ENCODE measurements at places on chromosomes 4 and X. TPM values are rescaled to one million over a fixed set of nuclear protein-coding genes. Genes with fewer than 3 reads are reported as not detected.

The SPINK2 gene
- not detected for total RNA-seq

The EPHA5 gene
- 0.17 TPM for total RNA-seq

The SLC6A8 gene
- total RNA-seq: 13.5 TPM

The CT55 gene
- total RNA-seq: not detected

The ATOH1 gene
- total RNA-seq: not detected

The TMPRSS11F gene
- total RNA-seq: not detected

The TCEAL5 gene
- total RNA-seq: not detected

The GASK1B gene
- total RNA-seq: 0.21 TPM

The ENOX2 gene
- total RNA-seq: 5.8 TPM

The TMEM47 gene
- total RNA-seq: 1.2 TPM

The CLNK gene
- total RNA-seq: not detected

The TCEAL7 gene
- total RNA-seq: not detected

The SPATA18 gene
- total RNA-seq: 3.5 TPM

The XKRX gene
- 0.59 TPM for total RNA-seq

The SLC16A2 gene
- total RNA-seq: 24.0 TPM

The DCAF8L1 gene
- total RNA-seq: not detected

The NIPAL1 gene
- total RNA-seq: 0.78 TPM

The GRIPAP1 gene
- 20.9 TPM for total RNA-seq

The AFP gene
- 0.91 TPM for total RNA-seq

The BST1 gene
- total RNA-seq: 16.4 TPM

The METAP1 gene
- 45.7 TPM for total RNA-seq

The GABRE gene
- 24.5 TPM for total RNA-seq

The SOWAHB gene
- total RNA-seq: 0.05 TPM

The FGFR3 gene
- total RNA-seq: 1.9 TPM

The TMEM156 gene
- 22.7 TPM for total RNA-seq

The FHDC1 gene
- 0.64 TPM for total RNA-seq

The PLP1 gene
- total RNA-seq: not detected

The IQSEC2 gene
- 38.9 TPM for total RNA-seq

The IL21 gene
- not detected for total RNA-seq

The F11 gene
- total RNA-seq: not detected

The HSFX4 gene
- not detected for total RNA-seq

The ETDA gene
- not detected for total RNA-seq

The TBX22 gene
- total RNA-seq: not detected

The NOX1 gene
- total RNA-seq: 0.14 TPM

The GSPT2 gene
- total RNA-seq: 7.4 TPM

The CENPVL1 gene
- not detected for total RNA-seq

The AFF2 gene
- total RNA-seq: not detected

The MAGEA10 gene
- total RNA-seq: not detected

The STOX2 gene
- total RNA-seq: 2.1 TPM

Data from A549 treated with Mapracorat at 1 μM for 4 hours (cell line).